Mononuclear cell (primary cell): ENCODE measurements at places on chromosomes 5 and 9. TPM values are rescaled to one million over a fixed set of nuclear protein-coding genes. Genes with fewer than 3 reads are reported as not detected.

APBA1 gene
- 0.52 TPM for total RNA-seq

C9orf153 gene
- total RNA-seq, result 1.9 TPM

PCDHGA8 gene
- 0.10 TPM for total RNA-seq

LRRC19 gene
- total RNA-seq, result not detected

PTGES gene
- total RNA-seq, result 8.7 TPM

GRXCR2 gene
- total RNA-seq, result not detected

ZNF366 gene
- total RNA-seq, result 0.10 TPM

ARID3C gene
- total RNA-seq, result not detected

CTXN3 gene
- not detected for total RNA-seq

CCT5 gene
- 48.6 TPM for total RNA-seq

ZNF883 gene
- 0.84 TPM for total RNA-seq

RGS7BP gene
- not detected for total RNA-seq

ABLIM3 gene
- 4.4 TPM for total RNA-seq

FAM78A gene
- total RNA-seq, result 32.3 TPM

INSL4 gene
- total RNA-seq, result not detected

TMEFF1 gene
- not detected for total RNA-seq

RANBP17 gene
- total RNA-seq, result 6.2 TPM

ADCY2 gene
- total RNA-seq, result under 0.01 TPM

NR2F1 gene
- total RNA-seq, result 0.42 TPM

CCDC192 gene
- total RNA-seq, result not detected

ANKRD33B gene
- total RNA-seq, result 2.7 TPM

PCDHB16 gene
- not detected for total RNA-seq

TXNDC8 gene
- not detected for total RNA-seq
